AG10803 (cell line): ENCODE measurements at places on chromosomes 3 and 15.

DNA sequence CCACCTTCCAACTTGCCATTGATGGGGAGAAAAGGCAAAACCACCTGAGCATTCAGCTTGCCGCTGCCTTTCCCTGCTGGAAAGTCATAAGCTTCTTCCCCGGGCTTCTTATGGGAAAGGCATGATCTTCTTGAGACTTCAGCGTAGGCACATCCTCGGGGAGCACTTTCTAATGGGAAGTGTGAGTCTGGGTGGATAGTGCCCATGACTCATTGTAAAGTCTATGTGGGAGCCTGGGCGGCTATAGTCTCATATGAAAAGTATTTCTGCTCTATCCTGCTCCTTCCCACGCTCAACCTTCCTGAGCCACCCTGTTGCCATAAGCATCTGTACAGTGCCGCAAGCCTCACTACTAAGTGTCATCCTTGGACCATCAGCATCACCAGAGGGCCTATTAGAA is 309.9 kb upstream of the THBS1 start:
- DNase-seq, result peak; percentile 99

- DNase-seq, result no peak
These were observed 199.6 kb upstream of the GADL1 start for GRCh38 chr3:31094048-31094447.

DNA sequence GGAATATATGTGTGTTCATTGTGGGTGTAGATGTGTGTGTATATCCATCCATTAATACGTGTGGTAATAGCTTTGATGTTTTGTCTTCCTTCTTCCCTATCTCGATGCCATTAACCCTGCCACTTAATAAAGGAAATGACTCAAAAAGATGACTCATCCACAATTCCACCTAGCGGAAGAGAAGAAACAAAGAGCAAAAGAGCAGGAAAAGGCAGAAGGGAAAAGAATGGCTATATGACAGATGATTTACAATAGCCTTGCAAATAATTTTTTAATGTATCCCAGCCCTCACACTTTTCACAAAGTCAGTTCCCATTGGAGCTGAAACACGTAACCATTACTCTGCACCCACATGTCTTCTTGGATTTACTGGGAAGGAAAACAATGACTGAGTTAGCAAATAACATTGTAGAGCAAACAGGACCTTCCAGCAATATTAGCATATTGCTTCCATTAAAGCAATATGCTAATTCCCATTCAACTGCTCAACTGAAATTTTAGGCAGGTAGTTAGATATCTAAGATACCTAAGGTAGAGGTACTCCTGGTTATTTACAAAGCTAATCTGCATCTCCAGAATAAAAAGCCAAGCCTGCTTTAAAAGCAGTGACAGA is 197.2 kb downstream of the KCNAB1 start:
- peak; percentile 22 for DNase-seq

- no peak for DNase-seq
These were observed 430 bp upstream of the PSTPIP1 start for GRCh38 chr15:76994496-76994895.

GRCh38 chr15:92327033-92327432 is 66.6 kb upstream of the ST8SIA2 start:
- no peak for DNase-seq

- DNase-seq, result no peak
These were observed 81.5 kb upstream of the UBP1 start for GRCh38 chr3:33521736-33522135.
